ENCODE measurements at places on chromosomes 16 and 17. TPM values are rescaled to one million over a fixed set of nuclear protein-coding genes. Genes with fewer than 3 reads are reported as not detected.

The CKLF gene
- total RNA-seq = 48.0 TPM

The FBRS gene
- total RNA-seq = 172 TPM

The KRT33B gene
- total RNA-seq = not detected

The C17orf100 gene
- 0.68 TPM for total RNA-seq

The SHISA9 gene
- total RNA-seq = not detected

The MT1A gene
- not detected for total RNA-seq

The CACNG3 gene
- not detected for total RNA-seq

The FOXN1 gene
- total RNA-seq = not detected

The BAIAP3 gene
- 21.7 TPM for total RNA-seq

The ZNF287 gene
- total RNA-seq = 5.3 TPM

The PIPOX gene
- 5.8 TPM for total RNA-seq

DNA sequence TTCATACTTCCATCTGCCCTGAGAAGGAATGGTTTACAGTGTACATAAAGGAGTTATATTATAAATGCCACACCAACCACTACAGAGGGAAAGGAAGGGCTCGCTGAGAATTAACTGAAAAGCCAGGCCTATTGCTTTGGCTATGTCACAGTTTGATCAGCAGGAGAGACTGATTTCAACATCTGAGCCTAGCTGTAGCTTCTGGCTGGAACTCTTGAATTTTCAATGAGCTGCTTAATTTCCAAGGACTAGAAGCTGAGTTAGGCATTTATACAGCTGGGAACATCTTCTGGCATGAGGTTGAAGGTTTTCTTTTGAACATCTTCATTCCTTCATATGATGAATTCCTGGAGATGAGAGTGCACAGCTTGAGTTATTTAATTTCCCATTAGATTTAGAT lies 47.6 kb upstream of the GNAO1 start:
- DNase-seq = no peak

DNA sequence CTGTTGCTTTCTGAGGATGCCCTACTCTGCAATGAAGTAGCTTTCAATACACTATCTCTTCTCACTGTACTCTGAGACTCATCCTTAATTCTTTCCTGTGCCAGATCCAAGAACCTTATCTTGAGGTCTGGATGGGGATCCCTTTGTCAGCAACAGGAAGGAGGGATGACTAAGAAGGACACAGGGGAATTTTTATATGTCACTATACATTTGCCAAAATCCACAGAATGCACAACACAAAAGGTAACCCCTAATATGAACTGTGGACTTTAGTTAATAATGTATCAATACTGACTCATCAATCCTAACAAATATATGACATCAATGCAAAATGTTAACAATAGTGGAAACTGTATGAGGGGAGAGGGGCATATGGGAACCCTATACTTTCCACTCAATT lies 4.7 kb upstream of the RBBP6 start:
- no peak for DNase-seq

DNA sequence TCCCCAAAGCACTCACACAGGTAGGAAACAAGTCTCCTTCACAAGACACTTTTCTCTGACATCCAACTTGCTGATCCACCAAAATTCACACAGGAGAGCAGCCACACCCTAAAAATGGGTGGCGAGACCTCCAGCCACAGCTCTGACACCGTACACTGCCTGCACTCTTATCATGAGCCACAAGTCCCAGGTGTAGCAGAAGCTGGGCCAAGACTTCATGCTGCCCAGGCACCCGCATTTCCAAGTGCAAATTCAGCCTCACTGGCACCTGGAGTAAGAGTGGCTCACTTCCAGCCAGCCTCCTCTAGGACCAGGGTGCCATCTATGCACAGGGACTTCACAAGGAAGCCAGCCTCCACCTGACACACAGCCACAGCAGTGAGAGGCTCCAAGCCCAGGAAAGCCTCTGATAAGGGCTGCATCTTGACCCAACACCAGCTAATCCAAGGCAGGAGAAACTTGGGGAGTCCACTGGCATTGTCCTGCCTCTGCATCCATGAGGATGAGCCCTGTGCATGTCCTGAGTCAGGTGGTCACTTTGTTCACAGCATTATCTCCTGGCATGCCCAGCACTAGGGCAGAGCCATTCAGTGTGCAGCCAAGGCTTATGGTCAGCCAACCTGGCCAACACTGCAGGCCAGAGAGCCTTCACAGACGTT lies 2.6 kb upstream of the ZNF768 start:
- no peak for DNase-seq

DNA sequence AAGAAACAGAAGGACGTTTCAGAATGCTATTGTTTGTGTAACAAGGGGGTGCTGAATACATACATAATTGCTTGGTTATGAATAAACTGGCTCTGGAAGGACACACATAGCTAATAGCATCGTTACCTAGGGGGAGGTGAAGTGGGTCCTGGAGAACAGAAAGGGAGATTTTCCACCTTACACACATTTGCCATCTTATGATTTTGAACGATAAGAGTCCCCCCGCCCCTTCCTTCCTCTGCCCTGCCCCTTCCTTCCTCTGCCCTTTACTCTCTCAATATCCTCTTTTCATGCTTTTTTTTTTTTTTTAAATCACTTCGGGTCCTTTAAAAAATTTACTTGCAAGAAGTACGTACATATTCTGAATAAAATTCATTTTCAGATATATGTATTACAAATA lies 902 bp upstream of the DHRS7B start:
- no peak for DNase-seq

- peak; percentile 82 for DNase-seq
Observed at GRCh38 chr17:19762515-19762961, 14.4 kb upstream of the ALDH3A1 start.

GRCh38 chr17:6597727-6598126 lies 41.4 kb upstream of the PITPNM3 start:
- DNase-seq = no peak

GRCh38 chr17:15194859-15195277 lies 70.3 kb downstream of the PMP22 start:
- DNase-seq = no peak

GRCh38 chr17:79633154-79633553 lies 22.3 kb upstream of the RBFOX3 start:
- DNase-seq = no peak

GRCh38 chr16:54175552-54176375 lies 110.8 kb downstream of the IRX3 start:
- no peak for DNase-seq

GRCh38 chr17:8947201-8947600 lies 18.3 kb downstream of the PIK3R5 start:
- DNase-seq = no peak

GRCh38 chr16:53094013-53094630 lies 39.3 kb downstream of the CHD9 start:
- DNase-seq = peak; percentile 50

- no peak for DNase-seq
Observed at GRCh38 chr16:337975-338575, 14.4 kb downstream of the AXIN1 start.

DNA sequence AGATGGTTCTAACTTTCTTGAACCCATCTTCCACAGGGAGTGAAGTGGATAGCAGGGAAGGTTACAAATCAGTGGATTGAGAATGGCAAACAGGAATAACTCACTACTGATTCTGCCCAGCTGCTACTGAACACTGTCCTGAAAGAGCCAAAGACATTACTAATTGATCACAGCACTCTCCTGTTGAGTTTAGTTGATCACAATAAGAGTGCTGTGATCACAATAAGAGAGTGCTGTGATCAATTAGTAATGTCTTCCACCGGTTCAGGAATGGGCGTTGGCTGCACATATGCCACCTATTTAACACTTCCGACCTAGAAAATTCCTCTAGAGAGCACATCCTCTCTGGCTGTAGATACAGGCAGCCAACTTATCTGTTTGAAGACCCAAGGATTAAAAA lies 11.4 kb downstream of the CFAP97D1 start:
- DNase-seq = no peak

GRCh38 chr17:34644941-34645550 lies 65.7 kb downstream of the TMEM132E start:
- no peak for DNase-seq

DNA sequence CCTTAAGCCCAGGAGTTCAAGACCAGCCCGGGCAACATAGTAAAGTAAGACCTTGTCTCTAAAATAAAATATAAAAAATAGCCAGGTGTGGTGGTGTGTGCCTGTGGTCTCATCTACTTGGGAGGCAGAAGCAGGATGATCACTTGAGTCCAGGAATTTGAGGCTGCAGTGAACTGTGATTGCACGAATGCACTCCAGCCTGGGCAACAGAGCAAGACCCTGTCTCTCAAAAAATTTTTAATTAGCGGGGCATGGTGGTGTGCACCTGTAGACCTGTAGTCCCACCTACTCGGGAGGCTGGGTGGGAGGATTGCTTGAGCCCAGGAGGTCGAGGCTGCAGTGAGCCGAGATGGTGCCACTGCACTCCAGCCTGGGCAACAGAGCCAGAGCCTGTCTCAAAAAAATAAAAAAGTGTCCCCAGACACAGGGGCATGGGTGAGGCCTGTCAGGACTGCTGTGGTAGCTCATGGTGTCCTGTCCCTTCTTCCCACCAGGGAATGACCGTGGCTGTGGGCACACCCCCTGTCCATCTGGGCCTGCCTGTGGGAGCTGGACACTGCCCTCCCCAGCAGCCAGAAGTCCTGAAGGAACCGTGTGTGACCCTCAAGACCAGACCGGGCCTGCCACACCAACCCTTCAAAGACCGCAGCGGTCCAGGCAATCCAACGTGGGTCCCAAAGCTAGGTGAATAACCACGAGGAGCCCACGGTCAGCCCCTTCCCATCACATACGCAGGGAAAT lies 30.8 kb upstream of the GAA start:
- DNase-seq = no peak

DNA sequence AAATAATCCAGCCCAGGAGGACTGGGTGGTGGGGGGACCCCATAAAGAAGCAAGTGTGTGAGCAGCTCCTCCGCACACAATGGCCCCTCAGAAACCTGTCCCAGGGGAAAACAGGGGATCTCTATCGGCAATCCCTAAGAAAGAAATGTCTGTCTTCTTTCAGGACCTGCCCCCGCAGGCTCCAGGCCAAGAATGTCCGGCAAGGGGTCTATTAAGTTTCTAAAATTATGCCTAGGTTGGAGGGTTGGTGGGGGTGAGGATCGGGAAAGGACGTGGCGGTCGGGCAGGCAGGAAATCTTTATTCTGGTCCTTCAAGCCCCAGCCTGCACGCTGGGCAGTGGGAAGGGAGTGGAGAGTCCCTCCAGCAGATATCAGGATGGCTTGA lies 23.4 kb upstream of the LITAF start:
- DNase-seq = no peak

GRCh38 chr16:79598348-79599181 lies 2.0 kb downstream of the MAF start:
- peak; percentile 65 for DNase-seq

- DNase-seq = no peak
Observed at GRCh38 chr17:34913001-34913400, 48.3 kb downstream of the CCT6B start.

DNA sequence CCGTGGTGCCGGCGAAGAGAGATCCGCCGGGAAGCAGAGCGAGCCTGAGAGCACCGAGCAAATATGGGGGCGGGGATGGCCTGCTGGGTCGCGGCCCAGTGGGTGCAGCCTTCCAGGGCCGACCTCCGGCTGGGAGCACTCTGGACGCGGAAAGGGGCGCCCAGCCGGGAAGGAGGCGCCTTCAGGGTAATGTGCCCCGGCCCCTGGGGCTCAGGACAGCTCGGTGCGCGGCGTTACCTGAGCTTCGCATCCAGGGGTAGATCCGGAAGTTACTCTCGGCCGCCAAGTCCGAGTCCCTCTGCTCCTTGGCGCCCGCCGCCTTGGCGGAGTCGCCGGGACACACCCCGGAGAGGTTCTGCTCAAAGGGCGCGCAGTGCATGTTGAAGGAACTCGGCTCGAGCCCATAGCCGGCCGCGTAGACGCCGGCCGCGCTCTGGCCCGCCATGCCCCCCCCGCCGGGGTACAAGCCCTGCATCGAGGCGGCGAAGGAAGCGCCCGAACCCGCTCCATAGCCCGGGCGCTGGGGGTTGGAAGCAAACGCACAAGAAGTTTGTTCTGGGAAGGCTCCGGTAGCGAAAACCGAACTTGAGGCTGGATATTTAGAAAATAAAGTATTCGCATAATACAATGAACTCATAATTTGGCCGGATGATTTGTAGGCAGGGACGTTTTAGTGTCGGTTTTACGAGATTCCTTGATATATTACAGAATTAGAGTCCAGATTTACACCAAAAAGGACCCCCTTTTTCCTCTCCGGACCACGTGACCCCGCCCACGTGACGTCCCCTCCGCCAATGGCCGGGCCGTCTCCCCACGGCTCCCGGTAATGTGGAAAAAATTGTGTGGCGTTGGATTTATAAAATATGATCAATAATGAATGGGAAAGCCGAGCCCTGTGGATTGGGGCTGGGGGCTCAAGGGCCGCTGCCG lies at the start of gene HOXB7:
TSS of gene HOXB7 (minus strand) at position 736 of the 930 bp plus-strand sequence. CDS start at position 637, 99 bp downstream.
- peak; percentile 75 for DNase-seq

DNA sequence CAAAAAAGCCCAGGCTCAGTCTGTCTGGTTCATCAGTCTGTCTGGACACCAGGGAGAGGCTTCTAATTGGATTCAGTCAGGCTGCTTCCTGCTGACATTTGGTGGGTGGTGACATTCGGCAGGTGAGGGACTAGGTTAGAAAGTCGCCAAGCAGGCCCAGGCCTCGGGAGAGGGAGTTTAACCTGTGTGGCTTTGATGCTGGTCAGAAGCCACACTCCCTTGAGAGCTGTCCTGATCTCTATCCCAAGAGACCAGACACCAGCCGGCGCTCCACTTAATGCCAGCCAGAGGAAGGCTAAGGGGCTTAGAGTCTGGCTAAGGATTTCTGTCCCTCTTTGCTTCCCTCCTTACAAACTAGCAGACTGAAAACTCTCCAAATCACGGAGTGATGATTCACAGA lies 135.0 kb downstream of the GSG1L start:
- no peak for DNase-seq

DNA sequence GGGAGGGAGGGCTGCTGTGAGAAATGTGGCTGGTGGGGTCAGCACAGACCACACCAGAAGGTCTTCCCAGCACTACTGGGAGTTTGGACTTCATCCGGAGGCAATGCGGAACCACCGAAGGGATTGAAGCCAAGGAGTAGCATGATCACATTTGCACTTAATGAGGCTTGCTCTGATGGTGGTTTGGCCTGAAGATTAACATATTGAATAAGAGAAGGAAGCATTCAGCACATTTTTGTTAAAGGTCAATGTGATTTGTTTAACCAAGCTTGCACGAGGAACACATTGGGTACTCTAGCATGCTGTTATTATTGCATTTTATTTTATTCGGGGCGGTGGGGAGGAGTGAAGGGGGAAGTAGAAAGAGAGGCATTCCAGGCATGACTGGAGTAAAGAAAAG lies 378.6 kb downstream of the UTP18 start:
- no peak for DNase-seq

Data from natural killer cell (primary cell).